ENCODE measurements at places on chromosomes 7 and 10.

GRCh38 chr10:15225511-15225910, 57.0 kb upstream of the NMT2 start:
- no peak for DNase-seq

DNA sequence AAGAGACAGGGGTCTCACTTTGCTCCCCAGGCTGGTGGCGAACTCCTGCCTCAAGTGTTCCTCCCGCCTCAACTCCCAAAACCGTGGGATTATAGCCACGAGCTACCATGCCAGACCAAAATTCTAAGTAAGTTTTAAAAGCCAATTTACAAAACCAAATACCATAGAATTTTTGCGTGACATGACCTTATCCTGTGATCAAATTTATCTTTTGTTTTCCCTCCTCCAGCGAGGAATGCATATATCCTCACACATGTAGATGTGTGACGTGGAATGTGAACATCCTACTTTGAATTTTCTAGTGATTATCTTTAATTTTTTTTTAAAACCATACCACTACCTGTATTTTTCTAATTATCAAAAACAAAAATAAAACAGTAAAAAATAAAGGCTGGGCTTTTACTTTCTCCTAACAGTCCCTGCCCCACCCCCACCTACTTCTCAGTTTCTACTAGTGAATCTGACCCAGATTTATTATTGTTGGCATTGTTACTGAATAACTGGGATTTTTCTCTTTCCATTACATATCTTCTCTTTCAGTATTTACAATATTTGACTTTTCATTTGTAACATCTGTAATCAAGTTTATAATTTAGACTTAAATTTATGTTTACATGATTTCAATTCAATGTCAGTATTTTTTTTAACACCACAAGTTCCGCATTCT, 26.0 kb downstream of the CYTH3 start:
- DNase-seq = no peak

- DNase-seq = no peak
These were observed 127.9 kb downstream of the NRF1 start for GRCh38 chr7:129739427-129739826.

DNA sequence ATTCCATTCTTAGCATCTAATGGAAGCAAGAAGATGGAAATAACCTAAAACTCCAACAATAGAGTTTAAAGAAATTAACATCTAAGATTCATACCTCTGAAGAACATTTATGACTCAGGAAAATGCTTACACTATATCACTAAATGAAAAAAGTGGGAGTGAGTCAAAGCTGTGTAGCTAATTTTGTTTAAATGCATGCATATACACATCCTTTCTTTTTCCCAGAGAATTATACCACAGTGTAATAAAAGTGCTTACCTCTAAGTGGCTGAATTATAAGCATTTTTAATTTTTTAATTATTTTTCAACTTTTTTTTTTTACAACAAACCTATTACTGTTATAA, 44.3 kb downstream of the CCDC71L start:
- no peak for DNase-seq

GRCh38 chr10:99766302-99766681, 16.1 kb upstream of the ABCC2 start:
- DNase-seq = no peak

GRCh38 chr7:87021285-87021684, 38.2 kb downstream of the ELAPOR2 start:
- no peak for DNase-seq

Measured in NCI-H345 (cell line).